ENCODE measurements at places on chromosomes 3 and 15.

- DNase-seq: no peak
Observed at GRCh38 chr15:99706557-99707303, 26.5 kb downstream of the LYSMD4 start.

DNA sequence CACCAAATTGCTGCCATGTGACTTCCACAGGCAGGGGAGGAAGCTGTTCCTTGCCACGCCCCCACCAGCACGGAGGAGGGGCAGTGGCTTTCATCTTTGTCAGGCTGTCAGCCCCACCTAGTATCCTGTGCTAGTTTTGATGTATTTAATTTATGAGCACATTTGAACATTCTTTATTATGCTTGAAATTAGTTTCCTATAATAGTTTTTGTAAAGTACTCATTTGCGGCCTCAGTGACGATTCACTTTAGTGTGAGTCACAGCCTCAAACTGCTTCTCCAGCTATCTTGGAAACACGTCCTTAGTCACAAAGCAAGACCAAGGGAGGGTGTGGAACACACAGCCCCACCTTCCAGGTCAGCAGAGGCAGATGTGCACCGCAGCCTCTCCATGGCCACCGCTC, 239.9 kb upstream of the ATP10A start:
- DNase-seq: no peak

DNA sequence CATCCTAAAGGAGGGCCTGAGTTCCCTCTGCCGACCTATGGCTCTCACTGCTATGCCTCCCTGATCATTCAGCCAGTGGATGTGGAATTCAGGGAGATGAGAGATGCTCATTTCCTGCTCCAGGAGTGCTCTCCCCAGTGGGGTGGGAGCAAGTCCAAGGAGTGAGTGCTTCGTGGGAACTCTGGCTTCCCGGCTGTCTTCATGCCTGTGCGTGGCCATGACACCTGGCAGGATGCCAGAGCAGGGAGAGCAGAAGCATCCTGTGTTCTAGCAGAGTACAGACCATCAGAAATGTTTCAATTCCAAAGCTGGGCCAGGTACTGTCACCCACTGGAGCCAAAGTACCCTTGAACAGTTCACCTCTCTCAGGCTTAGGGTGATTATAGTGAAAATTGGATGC, 45.1 kb downstream of the APH1B start:
- DNase-seq: peak; percentile 49

- no peak for DNase-seq
Observed at GRCh38 chr3:9314796-9315195, 48.1 kb upstream of the THUMPD3 start.
